ENCODE measurements at places on chromosomes 6 and 20.

GRCh38 chr20:20713244-20713765 is 861 bp upstream of the RALGAPA2 start:
- peak; percentile 2 for DNase-seq

GRCh38 chr6:82750556-82750955 is 315.1 kb downstream of the UBE3D start:
- DNase-seq, result peak; percentile 22

DNA sequence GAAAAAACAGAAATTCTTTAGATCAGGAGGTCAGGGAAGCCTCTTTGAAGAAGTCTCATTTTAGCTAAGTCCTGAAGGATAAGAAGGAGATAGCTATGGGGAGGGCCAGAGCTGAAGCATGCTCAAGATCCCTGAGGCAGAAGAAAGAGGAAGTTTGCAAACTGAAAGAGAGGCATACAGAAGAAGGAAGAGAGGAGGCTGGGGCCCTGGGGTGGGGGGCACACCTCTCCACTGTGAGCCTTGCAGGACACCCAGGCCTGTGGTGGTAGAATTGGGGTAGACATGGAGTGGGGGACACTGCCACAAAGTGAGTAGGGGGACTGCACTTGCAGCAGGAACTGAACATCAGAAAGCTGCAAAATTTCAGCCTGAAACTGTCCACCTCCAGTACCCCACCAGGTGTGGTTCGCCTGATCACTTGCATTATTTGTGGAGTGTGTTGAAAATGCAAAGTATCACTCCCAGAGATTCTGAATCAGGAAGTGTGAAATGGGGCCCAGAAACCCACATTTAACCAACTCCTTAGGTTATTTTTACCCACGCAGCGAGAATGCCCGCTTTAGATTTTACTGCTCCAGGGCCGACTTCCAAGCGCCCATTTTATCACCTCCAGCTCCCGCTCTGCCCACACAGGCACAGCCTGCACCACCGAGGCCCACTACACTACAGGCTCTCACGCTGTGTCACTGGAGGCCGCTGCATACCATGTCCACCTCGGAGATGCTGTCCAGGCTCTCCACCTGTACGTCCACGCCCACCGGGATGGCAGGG is 44.0 kb downstream of the GABRR2 start:
- DNase-seq, result no peak

- DNase-seq, result no peak
These were observed 1.6 kb upstream of the OLIG3 start for GRCh38 chr6:137495703-137496336.

DNA sequence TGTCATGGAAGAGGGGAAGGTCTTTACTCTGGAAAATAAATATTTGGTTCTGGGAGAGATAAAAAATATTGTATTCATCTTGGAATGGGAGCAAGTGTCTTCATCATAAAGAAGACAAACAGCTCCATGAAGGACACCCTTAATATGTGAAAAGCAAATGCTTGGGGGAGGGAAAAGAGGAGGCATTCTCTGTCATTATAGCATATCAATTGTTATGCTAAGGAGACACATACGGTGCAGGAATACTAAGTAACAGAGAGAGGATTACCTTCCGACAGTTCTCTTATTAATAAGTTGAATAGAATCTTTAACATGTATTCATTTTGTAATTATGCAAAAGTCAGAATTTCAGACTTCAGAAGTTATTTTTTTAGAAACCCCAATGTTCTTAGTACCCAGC is 634.4 kb downstream of the UTRN start:
- DNase-seq, result no peak

- DNase-seq, result peak; percentile 75
These were observed 170.0 kb downstream of the FOXA2 start for GRCh38 chr20:22414305-22414742.

DNA sequence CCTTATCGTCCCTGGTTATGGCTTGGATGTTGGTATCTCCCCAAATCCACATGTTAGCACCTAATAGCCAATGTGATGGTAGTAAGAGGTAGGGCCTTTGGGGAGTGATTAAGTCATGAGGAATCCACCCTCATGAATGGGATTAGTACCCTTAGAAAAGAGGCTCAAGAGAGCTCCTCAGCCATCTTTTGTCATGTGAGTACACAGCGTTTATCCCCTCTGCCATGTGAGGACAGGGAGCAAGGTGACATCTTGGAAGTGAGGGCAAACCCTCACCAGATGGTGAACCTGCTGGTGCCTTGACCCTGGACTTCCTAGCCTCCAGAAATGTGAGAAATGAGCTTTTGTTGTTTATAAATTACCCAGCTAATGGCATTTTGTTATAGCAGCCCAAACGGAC is 16.1 kb upstream of the SIRPB2 start:
- no peak for DNase-seq

GRCh38 chr20:10447028-10447427 is 11.9 kb downstream of the SLX4IP start:
- peak; percentile 76 for DNase-seq

DNA sequence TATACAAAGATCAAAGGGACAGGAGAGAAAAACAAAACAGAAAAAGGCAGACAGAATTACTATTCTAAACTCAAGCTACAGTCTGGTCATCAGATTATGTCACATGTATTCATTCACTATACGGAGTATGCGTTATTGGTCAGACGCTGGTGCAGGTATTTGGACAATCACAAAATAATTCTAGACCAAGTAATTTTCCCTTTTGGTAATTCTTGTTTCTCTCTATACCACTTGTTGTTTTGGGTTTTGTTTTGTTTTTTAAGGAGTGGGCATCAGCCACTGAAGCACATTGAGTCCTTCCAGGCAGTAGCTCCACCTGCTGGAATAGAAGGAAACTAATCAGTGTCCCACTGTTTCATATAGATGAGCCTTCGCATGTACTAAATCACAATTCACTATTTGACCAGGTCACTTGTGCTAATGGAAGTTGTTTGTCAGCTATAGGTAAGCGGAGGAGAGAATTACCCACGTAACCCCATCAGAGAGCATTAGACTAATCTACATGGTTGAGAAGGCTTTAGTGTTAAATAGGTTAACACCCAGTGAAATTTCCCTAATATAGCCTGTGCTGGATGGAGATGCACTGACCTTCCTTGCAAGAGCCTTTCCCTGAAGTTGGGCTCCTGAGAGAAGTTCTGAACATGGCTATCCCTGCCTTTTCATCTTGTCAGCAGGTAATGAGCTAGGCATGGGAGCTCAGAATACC is 77.9 kb downstream of the TNFAIP3 start:
- DNase-seq, result peak; percentile 46

DNA sequence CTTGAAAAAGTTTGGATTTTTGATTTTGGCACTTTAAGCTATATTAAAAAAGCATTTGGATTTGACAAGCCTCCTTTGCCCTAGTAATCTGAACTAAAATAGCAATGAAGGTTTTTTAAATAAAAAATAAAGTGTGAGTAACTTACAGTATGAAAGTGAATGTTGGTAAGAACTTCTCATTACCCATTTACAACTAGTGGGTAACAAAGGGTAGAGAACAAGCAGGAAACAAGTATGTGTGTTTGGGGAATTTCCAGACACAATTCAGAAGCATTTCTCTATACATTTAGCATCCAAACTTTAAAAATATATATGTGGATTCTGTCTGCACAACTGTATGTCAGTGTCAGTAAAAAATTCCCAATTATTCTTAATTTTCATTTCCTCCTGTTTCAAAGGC is 2.9 kb downstream of the TMEM30A start:
- no peak for DNase-seq

- DNase-seq, result no peak
These were observed 58.0 kb upstream of the ZNF831 start for GRCh38 chr20:59105581-59105980.

- peak; percentile 94 for DNase-seq
These were observed 719.4 kb downstream of the EPM2A start for GRCh38 chr6:145015739-145016558.

DNA sequence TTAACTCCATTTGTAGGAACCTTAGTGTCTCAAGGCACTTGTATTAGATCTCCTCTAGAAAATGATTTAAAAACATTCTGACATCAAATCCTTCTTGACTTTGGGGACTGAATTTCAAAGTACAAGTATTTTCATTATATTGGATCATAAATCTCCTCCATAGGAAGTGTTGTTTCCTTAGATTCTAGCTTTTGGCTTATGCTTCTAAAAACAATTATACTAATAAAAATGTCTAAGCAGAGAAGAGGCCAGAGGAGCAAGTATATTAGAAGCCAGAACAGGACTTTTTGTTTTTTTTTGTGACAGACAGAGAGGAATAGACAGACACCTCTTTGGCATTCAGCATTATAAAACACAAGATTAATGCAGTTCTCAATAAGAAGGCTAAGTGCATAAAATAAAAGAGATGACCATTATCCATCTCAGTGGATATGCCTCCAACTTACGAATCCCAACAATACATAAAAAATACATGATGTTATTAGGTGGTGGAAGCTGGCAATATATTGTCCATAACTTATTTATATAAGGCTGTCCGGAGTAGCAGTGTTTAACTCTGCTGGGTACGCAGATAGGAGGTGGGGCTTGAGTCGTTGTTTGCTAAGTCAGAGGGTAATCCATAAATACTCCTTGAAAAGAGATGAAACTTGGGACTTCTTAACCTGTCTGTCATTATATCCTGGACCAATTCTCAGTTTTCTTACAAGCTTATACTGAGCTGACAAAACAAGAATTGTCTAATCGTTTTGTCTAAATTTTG is 31.9 kb upstream of the NOX3 start:
- no peak for DNase-seq

- peak; percentile 10 for DNase-seq
These were observed 95.2 kb downstream of the PLCB1 start for GRCh38 chr20:8227293-8227692.

DNA sequence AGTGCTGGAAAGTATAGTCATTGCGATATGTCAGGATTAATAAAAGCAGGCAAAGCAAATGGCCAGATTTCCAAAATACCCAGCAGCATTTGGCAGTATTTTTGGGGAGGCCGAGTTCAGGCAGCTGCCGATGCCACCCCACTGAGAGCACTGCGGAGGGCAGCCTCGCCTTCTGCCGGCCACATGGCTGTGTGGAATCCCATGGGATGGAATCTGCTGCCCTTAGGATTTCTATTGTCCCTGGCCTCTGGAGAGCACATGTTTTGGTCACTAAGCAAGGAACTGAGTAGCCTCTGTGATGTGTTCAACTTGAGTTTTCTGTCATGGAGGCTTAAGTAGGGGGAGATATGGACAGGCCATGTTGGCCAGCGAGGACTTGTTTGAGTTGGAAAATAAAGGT is 123.0 kb downstream of the FARS2 start:
- no peak for DNase-seq

DNA sequence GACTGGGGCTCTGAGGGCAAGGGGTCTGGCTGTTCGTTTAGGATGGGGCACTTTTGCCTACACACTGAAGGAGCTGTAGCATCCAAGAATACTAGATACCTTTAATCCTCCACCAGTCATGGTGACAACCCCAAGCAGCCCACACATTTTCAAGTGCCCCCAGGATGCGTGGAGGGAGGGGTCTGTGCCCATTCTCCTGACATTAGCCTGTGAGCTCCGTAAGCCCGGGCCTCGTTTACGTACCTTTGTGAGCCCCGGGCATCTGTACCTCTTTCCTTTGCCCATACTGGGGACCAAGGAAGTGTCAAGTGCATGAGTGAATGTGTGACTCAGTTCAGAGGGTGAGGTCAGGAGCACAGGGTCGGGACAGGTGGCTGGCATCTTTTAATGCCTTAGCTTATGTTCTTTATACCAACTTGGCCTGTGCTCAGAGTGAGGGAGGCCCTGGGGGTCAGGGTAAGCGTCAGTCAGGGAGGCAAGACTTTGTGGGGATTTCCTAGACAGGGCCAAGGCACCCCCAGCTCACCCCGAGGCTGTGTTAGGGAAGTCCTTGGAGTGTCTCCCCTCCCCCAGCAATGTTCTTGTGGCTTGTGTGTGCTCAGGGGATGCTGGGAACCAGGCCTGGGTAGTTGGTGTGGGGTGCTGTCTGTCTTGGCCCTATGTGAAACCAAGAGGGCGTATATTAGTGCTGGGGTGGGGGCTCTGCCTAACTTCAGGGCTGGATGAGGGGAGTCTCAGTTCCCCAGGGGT is 12.9 kb downstream of the VEGFA start:
- DNase-seq, result no peak

GRCh38 chr20:34561661-34562060 is 3.1 kb downstream of the MAP1LC3A start:
- no peak for DNase-seq

GRCh38 chr6:22146931-22147701 is 149.7 kb downstream of the PRL start:
- peak; percentile 21 for DNase-seq

GRCh38 chr20:45948261-45948733 is 13.8 kb downstream of the PCIF1 start:
- no peak for DNase-seq

DNA sequence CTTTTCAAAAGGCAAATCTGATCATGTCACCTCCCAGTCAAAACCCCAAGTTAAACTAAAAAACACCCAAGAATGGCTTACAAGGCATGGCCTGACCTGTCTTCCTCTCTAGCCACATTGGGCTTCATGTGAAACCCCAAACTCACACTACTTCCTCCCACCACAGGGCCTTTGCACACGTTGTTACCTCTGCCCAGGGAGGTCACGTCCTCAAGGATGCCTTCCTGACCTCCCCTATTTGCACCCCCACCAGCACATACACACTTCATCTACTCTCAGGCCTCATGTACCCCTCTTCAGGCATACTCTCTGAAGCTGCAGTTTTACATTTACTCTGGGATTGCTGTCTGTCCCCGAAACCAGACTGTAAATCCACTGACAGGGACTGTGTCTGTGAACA is 6.1 kb downstream of the EZR start:
- DNase-seq, result no peak

- DNase-seq, result no peak
These were observed 58.2 kb upstream of the NAA20 start for GRCh38 chr20:19958928-19959327.

GRCh38 chr6:53824714-53825113 is 29.9 kb downstream of the LRRC1 start:
- DNase-seq, result no peak

DNA sequence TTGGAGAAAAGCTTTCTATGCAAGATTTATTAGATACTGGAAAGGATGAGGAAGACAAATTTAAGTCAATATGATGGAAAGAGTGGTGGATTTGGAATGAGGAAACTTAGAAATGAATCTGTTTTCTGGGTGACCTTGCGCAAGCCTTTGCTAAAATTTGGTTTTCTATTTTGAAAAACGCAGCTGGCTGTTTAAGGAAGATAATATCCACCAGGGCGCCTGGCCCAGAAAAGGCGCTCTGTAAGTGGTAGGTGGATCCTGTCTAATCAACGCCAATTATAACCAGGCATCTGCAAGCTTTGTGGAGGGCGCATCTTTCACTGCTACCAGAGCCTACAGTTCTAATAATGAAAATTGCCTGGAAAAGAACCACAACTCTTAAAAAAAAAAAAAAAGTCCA is 398 bp upstream of the SPATS1 start:
- DNase-seq, result no peak

GRCh38 chr6:170225852-170226417 is 64.9 kb downstream of the DLL1 start:
- DNase-seq, result no peak

- peak; percentile 48 for DNase-seq
These were observed 64.8 kb upstream of the FOXQ1 start for GRCh38 chr6:1247056-1247455.

GRCh38 chr6:119552021-119552420 is 202.5 kb upstream of the MAN1A1 start:
- DNase-seq, result peak; percentile 64

Measured in fibroblast of skin of right biceps (primary cell).